Fibroblast of the conjunctiva (primary cell): ENCODE measurements at places on chromosomes 3 and 15.

- no peak for DNase-seq
Measured at GRCh38 chr3:196553551-196553950, 14.8 kb downstream of the WDR53 start.

DNA sequence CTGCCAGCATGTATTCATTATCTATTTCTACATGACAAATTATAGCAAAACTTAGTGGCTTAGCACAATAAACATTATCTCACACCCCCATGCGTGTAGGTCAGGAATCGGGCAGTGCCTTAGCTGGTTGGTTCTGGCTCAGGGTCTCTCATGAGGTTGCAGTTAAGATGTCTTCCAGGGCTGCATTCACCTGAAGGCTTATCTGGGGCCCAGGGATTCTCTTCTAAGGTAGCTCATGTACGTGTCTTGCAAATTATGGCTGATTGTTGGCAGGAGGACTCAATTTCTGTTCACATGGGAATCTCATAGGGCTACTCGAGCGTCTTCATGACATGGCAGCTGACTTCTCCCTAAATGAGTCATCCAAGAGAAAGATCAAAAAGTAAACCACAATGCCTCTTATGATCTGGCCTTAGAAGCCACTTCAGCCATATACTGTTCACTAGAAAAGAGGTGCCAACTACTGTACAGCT lies 42.9 kb upstream of the TSC22D2 start:
- DNase-seq: no peak

DNA sequence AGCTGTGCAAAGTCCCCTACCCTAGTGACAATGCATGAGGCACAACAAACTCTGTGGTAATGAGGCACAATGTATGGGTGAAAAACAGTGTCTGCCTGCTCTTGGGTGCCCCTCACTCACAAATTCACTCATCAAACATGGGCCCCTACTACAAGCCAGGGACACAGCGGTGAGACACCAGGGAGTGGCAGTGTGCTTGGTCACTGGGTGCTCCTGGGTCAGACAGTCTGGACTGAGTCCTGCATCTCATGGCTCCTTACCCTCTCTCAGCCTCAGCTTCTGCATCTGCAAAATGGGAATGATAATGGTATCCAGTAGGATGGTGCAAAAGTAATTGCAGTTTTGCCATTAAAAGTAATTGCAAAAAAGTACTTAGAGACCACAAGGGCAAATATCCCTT lies 184.7 kb downstream of the MEGF11 start:
- no peak for DNase-seq

- DNase-seq: peak; percentile 16
Measured at GRCh38 chr3:190718671-190719070, 143.8 kb downstream of the GMNC start.

DNA sequence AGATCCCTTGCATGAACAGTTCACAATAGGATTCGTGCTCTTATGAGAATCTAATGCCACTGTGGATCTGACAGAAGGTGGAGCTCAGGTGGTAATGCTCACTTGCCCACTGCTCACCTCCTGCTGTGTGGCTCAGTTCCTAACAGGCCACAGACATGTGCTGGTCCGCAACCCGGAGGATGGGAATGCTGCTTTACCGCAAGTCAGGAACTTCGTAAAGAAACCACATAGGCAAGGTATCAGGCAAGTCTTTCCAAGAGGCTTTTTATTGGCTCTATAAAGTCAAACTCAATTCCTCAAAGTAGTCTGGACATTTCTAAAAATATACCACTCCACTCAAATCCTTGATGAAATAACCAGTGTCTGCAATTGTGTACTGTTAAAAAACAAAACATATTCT lies 56.1 kb downstream of the OSTN start:
- no peak for DNase-seq

DNA sequence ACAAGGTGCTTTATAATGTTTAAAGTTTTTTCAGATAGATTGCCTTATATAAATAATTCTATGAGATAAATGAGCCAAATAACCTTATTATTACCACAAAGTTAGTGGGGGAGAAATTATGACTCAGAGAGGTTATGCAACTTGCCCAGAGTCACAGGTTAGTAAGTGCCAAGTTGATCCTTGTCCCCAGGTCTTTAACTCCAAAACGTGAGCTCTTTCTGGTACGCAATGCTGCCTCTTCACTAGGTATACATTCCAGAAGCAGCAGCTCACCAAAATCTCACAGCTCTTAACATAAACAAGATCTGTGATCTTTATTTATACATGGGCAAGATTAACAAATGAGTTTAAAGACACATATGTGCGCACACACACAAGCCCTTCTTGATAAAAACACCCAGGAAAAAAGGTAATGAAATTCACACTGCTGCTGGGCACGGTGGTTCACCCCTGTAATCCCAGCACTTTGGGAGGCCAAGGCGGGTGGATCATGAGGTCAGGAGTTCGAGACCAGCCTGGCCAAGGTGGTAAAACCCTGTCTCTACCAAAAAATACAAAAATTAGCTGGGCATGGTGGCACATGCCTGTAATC lies 59.8 kb upstream of the NR2F2 start:
- DNase-seq: no peak

- DNase-seq: no peak
Measured at GRCh38 chr3:160588023-160588422, 22.7 kb upstream of the KPNA4 start.

DNA sequence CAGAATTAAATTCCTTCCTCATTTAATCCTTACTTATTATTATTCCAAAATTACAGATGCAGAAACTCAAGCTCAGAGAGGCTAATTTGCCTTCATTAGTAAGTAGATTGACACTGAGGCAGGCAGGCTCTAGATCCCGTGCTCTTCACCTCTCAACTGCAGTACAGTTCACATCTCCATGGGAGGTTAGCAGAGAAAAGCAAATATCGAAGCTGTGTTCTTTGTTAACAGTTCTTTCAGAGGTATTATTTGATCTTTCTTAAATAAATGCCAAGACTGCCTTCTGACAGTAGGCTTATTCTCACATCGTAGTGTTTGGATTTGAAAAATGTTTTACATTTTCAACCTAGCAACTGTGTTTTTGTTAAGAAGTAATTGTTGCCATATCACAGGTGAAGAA lies 15.9 kb upstream of the FAH start:
- DNase-seq: no peak

GRCh38 chr15:79505956-79506355 lies 73.8 kb downstream of the MINAR1 start:
- no peak for DNase-seq

DNA sequence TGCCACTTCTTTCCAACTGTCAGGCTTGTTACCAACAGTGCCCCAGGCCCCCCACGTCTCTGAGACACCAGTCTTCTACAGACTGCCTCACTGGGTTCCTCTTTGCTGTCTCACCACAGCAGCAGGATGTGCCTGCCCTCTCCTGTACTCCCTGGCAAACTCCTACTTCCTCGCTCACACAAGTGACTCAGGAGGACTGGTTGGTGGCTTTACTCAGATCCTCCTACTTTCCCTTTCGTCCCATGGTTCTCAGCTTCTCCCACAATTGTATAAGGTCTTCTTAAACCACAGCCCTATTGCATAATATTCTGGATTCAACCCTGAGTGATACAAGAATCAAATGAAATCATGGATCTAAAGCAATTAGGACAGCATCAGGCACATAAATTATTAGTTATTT lies 246.6 kb upstream of the PROK2 start:
- DNase-seq: no peak

- DNase-seq: no peak
Measured at GRCh38 chr15:83955806-83956265, 279.7 kb upstream of the GOLGA6L4 start.

DNA sequence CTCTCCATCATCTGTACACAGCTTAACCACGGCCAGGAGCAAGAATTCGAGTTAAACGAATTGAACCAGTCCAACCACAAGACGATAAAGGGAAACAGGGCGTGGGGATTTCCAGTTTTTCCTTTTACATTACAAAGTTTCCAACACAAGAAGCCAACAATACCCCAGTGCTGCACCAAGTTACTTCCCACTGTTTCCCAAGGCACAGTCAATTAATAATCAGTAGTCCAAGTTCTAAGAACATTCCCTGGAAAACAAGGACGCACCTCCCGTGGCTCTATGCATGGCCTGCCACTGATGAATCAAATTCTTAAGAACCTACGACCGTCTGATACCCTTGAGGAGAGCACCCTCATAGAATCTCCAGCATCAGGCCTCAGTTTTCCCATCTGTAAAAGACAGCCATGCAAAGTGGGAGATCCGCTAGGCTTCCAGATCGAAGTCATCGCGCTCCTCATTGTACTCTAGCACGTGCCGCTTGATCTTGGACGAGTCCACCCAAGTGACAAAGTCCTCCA lies 774 bp downstream of the IMP3 start:
- DNase-seq: no peak
